A549 treated with DMSO at 1 μM for 4 hours (cell line): ENCODE measurements at places on chromosomes 11 and 22. TPM values are rescaled to one million over a fixed set of nuclear protein-coding genes. Genes with fewer than 3 reads are reported as not detected.

Gene ARHGAP42
- 6.7 to 10.9 TPM (median 8.7 TPM) in 5 replicates for total RNA-seq

Gene ADAMTS15
- 9.0 to 12.6 TPM (median 11.5 TPM) in 5 replicates for total RNA-seq

Gene TEX12
- total RNA-seq, result not detected in 5 replicates

Gene CLDN25
- total RNA-seq, result not detected in 5 replicates

Gene B4GALNT4
- 12.3 to 21.3 TPM (median 16.7 TPM) in 5 replicates for total RNA-seq

Gene ZFPL1
- total RNA-seq, result 28.5 to 35.4 TPM (median 33.5 TPM) in 5 replicates

Gene YDJC
- 33.6 to 58.3 TPM (median 53.6 TPM) in 5 replicates for total RNA-seq

Gene RPS25
- total RNA-seq, result 759 to 1,109 TPM (median 829 TPM) in 5 replicates

Gene CCDC89
- total RNA-seq, result not detected in 5 replicates

Gene LGALS1
- total RNA-seq, result 1,194 to 1,393 TPM (median 1,273 TPM) in 5 replicates

Gene SAA2
- total RNA-seq, result not detected in 5 replicates

Gene CASP1
- 0.15 to 1.0 TPM (median 0.41 TPM) in 5 replicates for total RNA-seq

Gene CWC15
- 29.3 to 35.1 TPM (median 29.7 TPM) in 5 replicates for total RNA-seq

Gene WNT11
- total RNA-seq, result 0.88 to 1.4 TPM (median 1.2 TPM) in 5 replicates

Gene TIGD3
- total RNA-seq, result 0.65 to 1.00 TPM (median 0.86 TPM) in 5 replicates

Gene TUBA8
- 0.52 to 0.91 TPM (median 0.74 TPM) in 5 replicates for total RNA-seq

Gene MRPL23
- total RNA-seq, result 132 to 156 TPM (median 149 TPM) in 5 replicates

Gene IFTAP
- total RNA-seq, result 15.8 to 18.3 TPM (median 17.5 TPM) in 5 replicates

Gene CRYBB2
- not detected in 5 replicates for total RNA-seq

Gene KRTAP5-8
- total RNA-seq, result not detected in 5 replicates

Gene TRIM51
- total RNA-seq, result not detected in 5 replicates

Gene NTM
- total RNA-seq, result not detected in 5 replicates

Gene TRIM64C
- total RNA-seq, result not detected in 5 replicates

Gene DUSP8
- total RNA-seq, result 0.96 to 1.9 TPM (median 1.6 TPM) in 5 replicates

Gene FERMT3
- total RNA-seq, result 0.69 to 3.9 TPM (median 2.0 TPM) in 5 replicates

Gene BMAL1
- 10.4 to 15.2 TPM (median 14.3 TPM) in 5 replicates for total RNA-seq

Gene CYTH4
- 0.53 to 1.2 TPM (median 0.99 TPM) in 5 replicates for total RNA-seq

Gene TMEM191B
- 0.69 to 1.1 TPM (median 0.97 TPM) in 4 of 5 replicates, not detected in the other for total RNA-seq

Gene KCNJ1
- total RNA-seq, result not detected in 5 replicates

Gene KCNE3
- 0.13 TPM in 1 of 5 replicates, not detected in the others for total RNA-seq

Gene SMTNL1
- total RNA-seq, result not detected in 5 replicates

Gene TLCD5
- total RNA-seq, result 5.7 to 7.9 TPM (median 7.6 TPM) in 5 replicates

Gene SLC17A6
- not detected in 5 replicates for total RNA-seq

Gene OR51B4
- total RNA-seq, result not detected in 5 replicates

Gene LDHAL6A
- total RNA-seq, result not detected in 5 replicates

Gene P4HA3
- 31.8 to 51.3 TPM (median 39.9 TPM) in 5 replicates for total RNA-seq

Gene SDF2L1
- 38.0 to 62.9 TPM (median 50.4 TPM) in 5 replicates for total RNA-seq

Gene YAP1
- total RNA-seq, result 44.2 to 62.3 TPM (median 57.9 TPM) in 5 replicates

Gene SLC37A2
- total RNA-seq, result 0.08 to 0.10 TPM (median 0.09 TPM) in 4 of 5 replicates, not detected in the other

Gene FZD4
- total RNA-seq, result 1.3 to 1.8 TPM (median 1.6 TPM) in 5 replicates

Gene C11orf54
- 11.3 to 16.2 TPM (median 12.1 TPM) in 5 replicates for total RNA-seq

Gene CAT
- total RNA-seq, result 36.1 to 44.4 TPM (median 40.7 TPM) in 5 replicates

Gene DRD4
- 0.17 to 0.43 TPM (median 0.24 TPM) in 5 replicates for total RNA-seq
